ENCODE measurements at places on chromosomes 12 and 14.

DNA sequence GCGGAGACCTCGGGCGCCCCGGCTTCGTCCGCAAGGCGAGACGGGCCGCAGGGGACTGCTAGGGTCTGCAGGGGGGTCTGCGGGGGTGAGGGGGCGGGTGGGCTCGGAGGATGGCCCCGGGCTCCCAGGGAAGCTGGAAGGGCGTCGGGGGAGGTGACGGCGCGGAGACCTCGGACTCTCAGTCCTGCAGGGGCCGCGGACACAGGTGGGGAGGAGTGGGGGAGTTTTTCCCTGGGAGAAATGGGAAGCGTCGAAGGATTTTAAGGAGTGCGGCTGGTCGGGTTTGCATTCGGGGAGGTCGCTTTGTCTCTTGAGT lies 25.9 kb downstream of the ZBTB42 start:
- no peak for DNase-seq

GRCh38 chr12:81245458-81245857 lies 167.6 kb downstream of the ACSS3 start:
- DNase-seq, result no peak

DNA sequence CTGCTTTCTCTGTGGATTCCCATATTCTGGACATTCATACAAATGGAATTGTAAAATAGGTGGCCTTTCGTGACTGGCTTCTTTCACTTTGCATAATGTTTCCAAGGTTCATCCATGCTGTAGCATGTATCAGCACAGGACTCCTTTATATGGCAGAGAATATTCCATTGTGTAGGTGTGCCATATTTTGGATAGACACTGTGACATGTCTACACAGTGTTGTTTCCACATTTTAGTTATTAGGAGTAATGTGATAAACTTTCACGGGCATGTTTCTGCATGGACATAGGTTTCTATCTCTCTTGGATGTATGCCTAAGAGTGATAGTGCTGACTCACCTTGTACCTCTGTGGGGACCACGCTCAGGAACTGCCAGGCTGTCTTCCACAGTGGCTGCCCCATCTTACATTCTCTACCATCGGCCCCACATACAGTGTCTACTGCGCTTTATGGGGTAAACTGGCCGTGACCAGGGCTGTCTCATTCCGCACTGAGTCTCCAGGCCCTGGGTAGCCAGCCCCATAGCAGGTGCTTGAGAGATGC lies 7.1 kb upstream of the KRT84 start:
- DNase-seq, result no peak

- DNase-seq, result no peak
These were observed 8.0 kb upstream of the SLC17A8 start for GRCh38 chr12:100348657-100349454.

DNA sequence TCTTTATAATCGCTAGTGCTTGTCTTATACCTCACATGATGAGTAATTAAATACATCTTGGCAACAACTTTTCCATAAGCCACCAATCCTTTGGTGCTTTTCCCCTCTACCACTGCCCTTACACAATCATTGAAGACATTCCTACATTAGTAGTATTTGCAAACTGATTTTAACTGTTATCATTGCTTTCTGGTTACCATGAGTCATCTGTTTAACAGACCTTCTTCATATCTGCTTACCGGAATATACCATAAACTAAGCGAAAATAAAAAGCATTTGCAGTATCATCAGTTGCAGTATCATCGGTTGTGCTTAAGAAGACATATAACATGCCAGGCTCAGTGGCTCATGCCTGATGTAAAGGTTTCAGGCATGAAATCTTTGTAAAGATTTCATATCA lies 54.8 kb upstream of the PLEKHA5 start:
- no peak for DNase-seq

- DNase-seq, result no peak
These were observed 74.9 kb downstream of the PAWR start for GRCh38 chr12:79615596-79616560.

- DNase-seq, result no peak
These were observed 46.3 kb upstream of the IGF1 start for GRCh38 chr12:102526656-102527055.
